Myometrial cell (primary cell): ENCODE measurements at places on chromosomes 16 and 17. TPM values are rescaled to one million over a fixed set of nuclear protein-coding genes. Genes with fewer than 3 reads are reported as not detected.

The TXNDC11 gene
- total RNA-seq = 43.5 and 54.6 TPM in 2 replicates

The NTN1 gene
- total RNA-seq = under 0.01 and 0.35 TPM in 2 replicates

The CBX2 gene
- total RNA-seq = 1.8 and 2.3 TPM in 2 replicates

The ALDH3A2 gene
- 15.0 and 17.4 TPM in 2 replicates for total RNA-seq

The SLC43A2 gene
- total RNA-seq = 24.2 and 28.5 TPM in 2 replicates

The KIF2B gene
- not detected in 2 replicates for total RNA-seq

The MPO gene
- not detected in 2 replicates for total RNA-seq

The NF1 gene
- 25.4 and 26.6 TPM in 2 replicates for total RNA-seq

The CHRNE gene
- total RNA-seq = 0.35 and 0.86 TPM in 2 replicates

The ACSM2B gene
- not detected in 2 replicates for total RNA-seq

The TMEM94 gene
- total RNA-seq = 38.1 and 42.5 TPM in 2 replicates

The TCAP gene
- total RNA-seq = under 0.01 and 0.35 TPM in 2 replicates

The GAST gene
- not detected in 2 replicates for total RNA-seq

The TNFRSF17 gene
- not detected in 2 replicates for total RNA-seq

The KRTAP4-3 gene
- not detected in 2 replicates for total RNA-seq

The FAM234A gene
- total RNA-seq = 85.0 and 122 TPM in 2 replicates

The CCL15 gene
- total RNA-seq = not detected in 2 replicates

The ENDOV gene
- total RNA-seq = 14.7 and 24.8 TPM in 2 replicates

The CHAD gene
- not detected in 2 replicates for total RNA-seq

The MEFV gene
- total RNA-seq = 0.53 and 1.2 TPM in 2 replicates

The TSPOAP1 gene
- 0.18 and 0.58 TPM in 2 replicates for total RNA-seq

The PHOSPHO1 gene
- total RNA-seq = not detected in 2 replicates

The AXIN2 gene
- total RNA-seq = under 0.01 and 0.58 TPM in 2 replicates

The C17orf78 gene
- total RNA-seq = not detected in 2 replicates

The ST6GALNAC2 gene
- total RNA-seq = 1.7 and 4.6 TPM in 2 replicates

The ATP2A3 gene
- 0.58 and 1.8 TPM in 2 replicates for total RNA-seq

The IGF2BP1 gene
- total RNA-seq = 0.86 and 1.9 TPM in 2 replicates

The CXCL16 gene
- 1.2 and 1.7 TPM in 2 replicates for total RNA-seq

The CCL7 gene
- total RNA-seq = 5.2 and 5.3 TPM in 2 replicates

The QPRT gene
- 219 and 276 TPM in 2 replicates for total RNA-seq

The HID1 gene
- total RNA-seq = under 0.01 and 0.53 TPM in 2 replicates

The HAP1 gene
- not detected in 2 replicates for total RNA-seq

The CEP112 gene
- total RNA-seq = 2.0 and 11.7 TPM in 2 replicates

The SPATA22 gene
- total RNA-seq = 0.71 TPM in 1 of 2 replicates, not detected in the other

The FAM171A2 gene
- 2.1 and 11.5 TPM in 2 replicates for total RNA-seq

The EARS2 gene
- 23.6 and 24.3 TPM in 2 replicates for total RNA-seq

The VKORC1 gene
- 211 and 231 TPM in 2 replicates for total RNA-seq

The NPB gene
- under 0.01 TPM in 1 of 2 replicates, not detected in the other for total RNA-seq

The SLC35G6 gene
- not detected in 2 replicates for total RNA-seq

The PRSS33 gene
- not detected in 2 replicates for total RNA-seq

The C17orf67 gene
- 0.35 TPM in 1 of 2 replicates, not detected in the other for total RNA-seq

The NAGS gene
- total RNA-seq = 10.1 and 10.8 TPM in 2 replicates

The NPW gene
- 1.4 and 4.3 TPM in 2 replicates for total RNA-seq

The CNTD1 gene
- 0.58 TPM in 1 of 2 replicates, not detected in the other for total RNA-seq

The TBC1D28 gene
- total RNA-seq = not detected in 2 replicates

The SLC35G3 gene
- not detected in 2 replicates for total RNA-seq

The HASPIN gene
- 4.1 and 5.8 TPM in 2 replicates for total RNA-seq

The KRT36 gene
- total RNA-seq = not detected in 2 replicates

The DNAAF8 gene
- 0.35 and 2.6 TPM in 2 replicates for total RNA-seq

The ZNF747 gene
- total RNA-seq = 8.7 and 14.1 TPM in 2 replicates

The ERI2 gene
- total RNA-seq = 19.0 and 19.3 TPM in 2 replicates

The NPIPB8 gene
- total RNA-seq = not detected in 2 replicates

The GRIN2C gene
- not detected in 2 replicates for total RNA-seq

The FOXO3B gene
- total RNA-seq = 5.1 and 6.1 TPM in 2 replicates

The HNF1B gene
- not detected in 2 replicates for total RNA-seq

The KRTAP3-2 gene
- not detected in 2 replicates for total RNA-seq

The AOC2 gene
- under 0.01 and 0.29 TPM in 2 replicates for total RNA-seq

The TIMP2 gene
- 211 and 232 TPM in 2 replicates for total RNA-seq
